Stimulated activated CD8-positive, alpha-beta memory T cell treated with anti-CD3 and anti-CD28 coated beads, Interleukin-4, amount 100 ng/mL, for 4 hours (primary cell): ENCODE measurements at places on chromosomes 4 and X.

GRCh38 chr4:144399927-144400326, 246.0 kb upstream of the HHIP start:
- DNase-seq: no peak

DNA sequence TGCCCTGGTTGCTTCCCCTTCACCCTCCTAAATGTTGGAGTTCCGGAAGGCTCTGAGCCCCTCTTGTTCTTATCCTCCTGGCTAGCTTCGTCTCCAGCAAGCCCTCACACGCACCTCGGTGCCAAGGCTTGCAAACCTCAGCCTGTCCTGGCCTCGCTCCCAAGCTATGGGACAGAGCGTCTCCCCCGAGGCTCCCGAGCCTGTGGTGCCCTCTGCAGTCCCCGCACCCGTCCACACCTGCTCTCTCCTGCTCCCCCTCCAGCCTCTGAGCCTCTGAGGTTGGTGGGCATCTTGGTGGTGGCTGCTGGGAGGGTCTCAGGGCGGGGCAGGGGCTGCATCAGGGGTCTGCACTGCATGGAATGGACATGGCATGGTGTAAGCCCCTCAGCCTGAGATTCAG, 63.2 kb downstream of the TRMT44 start:
- no peak for DNase-seq

- DNase-seq: no peak
Observed at GRCh38 chrX:97366237-97366636, 482.5 kb downstream of the RPA4 start.

DNA sequence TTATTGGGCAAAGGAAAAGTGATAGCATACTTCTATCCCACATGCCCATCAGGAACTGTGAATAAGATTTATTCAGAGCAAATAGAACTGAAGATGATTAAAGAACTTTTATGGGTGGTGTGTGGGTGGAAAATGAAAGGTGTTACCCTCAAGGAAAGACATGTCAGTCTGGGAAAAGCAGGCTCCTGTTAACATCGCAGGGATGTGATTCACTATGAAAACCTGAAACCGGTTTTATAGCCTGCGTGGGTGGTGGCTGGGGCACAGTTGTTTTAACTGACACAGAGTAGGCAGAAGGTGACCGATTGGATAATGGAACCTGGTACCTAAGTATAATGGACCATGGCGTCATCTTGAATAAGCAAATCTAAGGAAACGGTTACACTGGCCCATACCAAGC, 61.3 kb upstream of the CASK start:
- no peak for DNase-seq

- no peak for DNase-seq
Observed at GRCh38 chr4:8252301-8253173, 17.0 kb upstream of the HTRA3 start.
